ENCODE measurements at places on chromosomes 7 and 10. TPM values are rescaled to one million over a fixed set of nuclear protein-coding genes. Genes with fewer than 3 reads are reported as not detected.

The BLNK gene
- not detected for total RNA-seq

- no peak for DNase-seq
These were observed 22.8 kb downstream of the PPIA start for GRCh38 chr7:44819292-44819691.

DNA sequence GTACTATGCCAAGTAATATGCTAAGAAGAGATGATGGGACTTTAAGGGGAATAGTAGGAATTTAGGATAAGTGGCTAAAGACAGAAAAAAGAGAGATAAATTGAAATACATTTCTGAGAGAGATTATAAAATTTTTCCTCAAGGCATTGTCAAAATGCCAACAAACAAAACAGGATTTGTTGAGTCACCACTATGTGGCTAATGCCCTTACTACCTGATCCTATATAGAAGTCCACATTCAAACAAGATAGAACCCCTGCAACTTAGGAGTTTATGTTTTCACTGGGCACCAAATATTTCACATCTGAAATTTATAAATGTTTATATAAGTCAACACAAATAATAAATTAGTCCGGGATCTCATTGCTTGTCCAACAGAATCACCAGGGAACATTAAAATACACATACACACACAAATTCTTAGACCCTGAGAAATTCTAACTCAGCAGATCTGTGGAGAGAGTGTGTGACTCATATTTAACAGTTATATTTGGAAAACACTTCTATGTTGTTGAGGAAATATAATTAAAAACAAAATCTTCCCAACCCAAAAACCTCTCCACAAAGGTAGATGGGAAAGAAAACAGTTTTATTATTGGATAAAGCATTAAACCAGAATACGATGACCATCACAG, 154.3 kb downstream of the PPP1R3A start:
- no peak for DNase-seq

- no peak for DNase-seq
These were observed 73.0 kb downstream of the NEURL1 start for GRCh38 chr10:103566536-103566935.

GRCh38 chr7:84971360-84971759, 215.5 kb downstream of the SEMA3D start:
- DNase-seq: no peak

- DNase-seq: no peak
These were observed 130.4 kb upstream of the AUTS2 start for GRCh38 chr7:69467826-69468225.

The GATA3 gene
- 4.0 TPM for total RNA-seq

GRCh38 chr10:91556691-91557566, 75.9 kb downstream of the PPP1R3C start:
- no peak for DNase-seq

The PRLHR gene
- total RNA-seq: not detected

The PPP1R3C gene
- 0.07 TPM for total RNA-seq

GRCh38 chr10:54094321-54094720, 706.7 kb downstream of the PCDH15 start:
- DNase-seq: no peak

The LDB3 gene
- 0.10 TPM for total RNA-seq

- no peak for DNase-seq
These were observed 585.1 kb downstream of the GATA3 start for GRCh38 chr10:8639486-8640185.

GRCh38 chr7:130880668-130881067, 146.7 kb upstream of the KLF14 start:
- DNase-seq: no peak

DNA sequence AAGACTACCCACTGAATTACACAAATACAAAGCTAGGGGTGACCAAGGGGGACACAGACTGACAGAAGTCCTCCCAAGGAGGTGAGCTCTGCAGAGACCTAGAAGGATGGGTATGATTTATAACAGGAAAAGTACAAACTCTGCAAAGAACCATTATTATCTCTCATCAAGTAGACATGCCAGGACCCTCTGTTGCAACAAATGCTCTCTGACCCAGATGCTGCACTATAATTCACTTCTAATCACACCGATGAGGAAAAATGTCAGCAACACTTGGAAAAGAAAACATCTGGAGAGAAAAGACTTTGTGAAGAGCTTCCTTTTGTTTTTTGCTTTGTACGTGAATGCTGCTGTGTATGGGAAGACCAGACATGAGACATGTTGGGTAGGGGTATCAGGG, 178.3 kb upstream of the PDE1C start:
- no peak for DNase-seq

DNA sequence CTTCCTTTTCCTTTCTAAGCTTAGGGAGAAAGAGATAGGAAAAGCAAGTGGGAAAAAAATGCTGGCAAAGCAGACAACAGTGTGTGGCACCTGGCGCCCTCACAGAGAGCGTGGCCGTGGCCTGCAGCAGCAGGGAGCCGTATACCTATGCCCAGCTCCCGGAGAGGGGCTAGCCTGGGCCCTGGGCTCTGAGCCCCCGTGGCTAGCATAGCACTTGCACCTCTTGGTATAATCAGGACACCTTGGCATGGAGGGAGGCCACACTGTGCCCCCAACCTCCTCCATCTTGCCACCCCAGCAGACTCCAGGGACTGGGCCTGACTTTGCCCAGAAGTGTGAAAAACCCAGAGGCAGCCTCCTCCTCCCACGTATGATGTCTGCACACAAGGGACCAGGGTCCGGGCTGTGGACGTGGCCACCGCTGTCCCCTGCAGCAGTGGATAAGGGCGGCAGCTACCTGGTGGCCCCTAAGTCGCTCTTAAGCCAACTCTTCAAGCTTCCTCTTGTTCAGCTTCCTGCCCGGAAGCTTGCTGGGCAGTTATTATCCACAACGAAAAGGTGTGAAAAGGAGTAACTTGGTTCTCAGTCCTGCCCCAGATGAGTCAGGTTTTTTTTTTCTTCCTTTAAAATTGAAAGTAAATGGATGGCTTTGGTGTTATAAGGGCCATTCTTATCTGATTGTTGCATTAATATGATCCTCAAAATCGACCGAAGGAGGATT, 249.1 kb upstream of the PITRM1 start:
- no peak for DNase-seq

- no peak for DNase-seq
These were observed 334.0 kb downstream of the WDR37 start for GRCh38 chr10:1390200-1390599.

DNA sequence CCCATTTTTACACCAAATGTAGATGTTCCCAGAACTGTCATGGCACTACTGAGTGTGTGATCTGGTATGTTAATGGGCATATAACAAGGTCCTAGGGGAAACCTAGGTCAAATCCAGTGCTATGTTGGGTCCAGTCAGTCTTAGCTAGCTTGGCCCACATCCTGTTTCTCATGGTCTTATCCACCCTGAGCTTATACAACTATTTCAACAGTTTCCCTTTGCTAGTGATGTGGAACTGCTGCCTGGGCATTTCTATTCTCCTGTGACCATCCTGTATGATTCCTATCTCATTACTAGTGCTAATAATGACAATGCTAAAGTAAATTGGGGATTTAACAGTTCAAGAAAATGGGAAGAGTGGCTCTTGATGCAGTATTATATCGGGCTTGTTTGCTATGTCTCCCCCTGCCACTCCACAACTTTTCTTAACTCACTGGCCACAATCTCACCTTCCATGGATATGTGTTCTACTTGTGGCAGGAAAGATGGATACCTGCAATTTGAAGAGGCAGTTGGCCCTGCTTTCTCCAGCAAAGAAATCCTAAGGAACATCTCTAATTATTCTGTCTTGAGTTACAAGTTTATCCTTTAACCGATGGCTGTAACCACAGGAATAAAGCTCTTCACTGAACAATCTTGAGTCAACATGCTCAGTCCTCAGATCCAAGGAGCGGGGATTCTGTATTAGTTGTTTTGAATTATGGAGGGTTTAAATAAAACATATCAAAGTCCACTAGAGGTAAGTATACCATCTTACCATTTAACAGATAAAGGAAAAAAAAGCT, 707.8 kb downstream of the XPNPEP1 start:
- DNase-seq: no peak

GRCh38 chr7:69617364-69617763, 19.1 kb downstream of the AUTS2 start:
- DNase-seq: no peak

DNA sequence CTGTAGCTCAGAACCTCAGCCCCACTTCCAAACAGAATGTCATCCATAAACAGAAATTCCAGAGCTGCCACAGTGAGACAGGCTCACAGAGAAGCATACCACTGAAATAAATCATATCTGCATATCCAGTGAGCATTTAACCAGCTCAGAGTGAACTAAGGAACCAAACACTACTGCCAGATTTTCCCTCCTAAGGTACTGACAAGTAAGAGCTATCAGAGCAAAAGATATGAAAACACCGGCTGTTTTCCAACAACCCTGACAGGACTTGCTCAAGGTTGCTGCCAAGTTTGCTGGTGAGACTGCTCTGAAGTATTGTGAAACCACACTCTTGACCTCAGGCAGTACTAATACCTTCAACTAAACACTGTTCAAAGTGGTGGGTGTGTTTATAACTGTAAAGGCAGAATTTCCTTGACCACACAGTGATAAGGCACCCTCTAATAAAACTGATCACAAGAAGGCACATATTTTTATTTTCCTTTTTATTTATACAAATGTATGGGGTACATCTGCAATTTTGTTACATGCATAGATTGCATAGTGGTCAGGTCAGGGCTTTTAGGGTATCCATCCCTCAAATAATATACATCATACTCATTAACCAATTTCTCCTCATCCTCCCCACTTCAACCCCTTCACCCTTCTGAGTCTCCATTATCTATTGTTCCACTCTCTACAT, 18.3 kb downstream of the SGMS1 start:
- no peak for DNase-seq

The GBX1 gene
- not detected for total RNA-seq

GRCh38 chr10:5321273-5321672, 43.5 kb upstream of the UCN3 start:
- no peak for DNase-seq

DNA sequence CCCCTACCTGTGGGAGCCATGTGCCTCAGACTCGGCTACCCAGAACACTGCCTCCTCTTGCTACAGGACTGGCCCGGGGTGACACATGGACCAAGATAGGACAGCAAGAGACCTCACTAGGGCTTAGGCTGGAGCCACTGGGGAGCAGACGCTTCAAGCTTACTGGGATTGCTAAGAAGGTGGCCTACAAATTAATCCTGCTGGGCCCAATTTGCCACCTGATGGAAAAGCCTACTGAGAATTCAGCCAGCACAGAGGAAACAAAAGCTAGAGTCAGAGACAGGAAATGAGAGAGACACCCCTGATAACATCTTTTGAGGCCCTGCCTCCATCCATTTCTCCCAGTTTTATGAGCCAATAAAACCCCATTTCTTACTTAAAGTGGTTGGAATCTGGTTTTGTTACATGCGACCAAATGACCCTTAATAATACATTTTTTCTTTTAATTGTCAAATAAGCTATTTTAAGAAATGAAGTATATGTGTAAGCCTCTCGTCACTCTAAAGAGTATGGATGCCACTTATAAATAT, 282.1 kb downstream of the CXCL12 start:
- DNase-seq: no peak

DNA sequence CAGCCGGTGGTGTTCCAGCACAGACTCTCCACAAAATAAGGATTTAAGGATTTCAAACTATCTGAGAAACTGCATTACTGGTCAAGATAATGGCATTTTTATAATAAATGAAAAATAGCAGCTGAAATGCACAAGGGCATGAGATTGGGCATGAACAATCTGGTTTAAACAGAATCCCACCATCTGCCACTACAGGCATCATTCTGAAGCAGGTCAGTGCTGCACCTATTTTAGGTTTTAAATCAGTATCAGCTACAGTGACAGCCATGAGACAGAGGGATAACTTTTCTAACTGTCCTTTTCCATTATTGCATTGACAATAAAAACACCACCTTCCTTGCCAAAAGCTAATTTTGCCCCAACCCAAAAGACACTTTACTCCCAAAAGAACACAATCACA, 186.8 kb downstream of the ETV1 start:
- DNase-seq: no peak

- DNase-seq: peak; percentile 12
These were observed 208.6 kb upstream of the YAE1 start for GRCh38 chr7:39357648-39358047.

The RNF32 gene
- total RNA-seq: 0.31 TPM

The POLL gene
- 29.0 TPM for total RNA-seq

- no peak for DNase-seq
These were observed 142.3 kb upstream of the UNC5B start for GRCh38 chr10:71069909-71070666.

DNA sequence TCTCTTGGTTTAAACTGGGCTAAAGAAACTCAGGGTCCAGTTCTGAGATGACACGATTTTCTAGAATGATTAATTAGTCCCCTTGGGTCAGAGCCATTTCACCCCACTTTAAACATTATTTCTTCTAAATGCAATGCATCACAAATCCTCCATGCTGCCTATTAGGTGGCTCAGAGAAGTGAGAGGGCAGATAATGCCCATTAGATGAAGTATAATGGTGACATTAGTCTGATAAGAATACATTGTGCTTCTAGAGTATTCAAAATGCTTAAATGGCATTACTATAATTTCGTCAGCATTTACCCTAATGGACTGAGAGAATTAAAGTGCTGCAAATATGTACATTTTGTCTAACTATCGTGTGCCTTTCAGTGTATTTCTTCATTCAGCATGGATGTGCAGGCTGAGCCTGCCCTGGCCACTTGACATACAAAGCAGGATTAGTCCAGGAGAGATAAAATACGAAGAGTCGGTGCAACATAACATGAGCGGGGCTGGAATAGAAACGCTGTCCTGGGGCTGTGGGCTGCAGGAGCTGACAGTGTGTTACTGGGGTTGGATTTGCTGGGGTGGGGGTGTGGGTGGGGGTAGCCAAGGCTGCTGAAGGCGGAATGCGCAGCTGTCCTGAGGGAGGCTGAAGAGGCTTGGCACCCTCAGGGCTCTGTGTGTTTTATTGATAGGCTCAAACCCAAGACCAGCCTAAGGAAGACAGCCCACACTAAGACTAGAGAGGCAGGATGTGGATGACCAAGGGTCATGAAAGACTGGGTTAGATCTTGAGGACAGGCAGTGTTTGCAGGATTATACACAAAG, 52.8 kb upstream of the KLF6 start:
- no peak for DNase-seq

DNA sequence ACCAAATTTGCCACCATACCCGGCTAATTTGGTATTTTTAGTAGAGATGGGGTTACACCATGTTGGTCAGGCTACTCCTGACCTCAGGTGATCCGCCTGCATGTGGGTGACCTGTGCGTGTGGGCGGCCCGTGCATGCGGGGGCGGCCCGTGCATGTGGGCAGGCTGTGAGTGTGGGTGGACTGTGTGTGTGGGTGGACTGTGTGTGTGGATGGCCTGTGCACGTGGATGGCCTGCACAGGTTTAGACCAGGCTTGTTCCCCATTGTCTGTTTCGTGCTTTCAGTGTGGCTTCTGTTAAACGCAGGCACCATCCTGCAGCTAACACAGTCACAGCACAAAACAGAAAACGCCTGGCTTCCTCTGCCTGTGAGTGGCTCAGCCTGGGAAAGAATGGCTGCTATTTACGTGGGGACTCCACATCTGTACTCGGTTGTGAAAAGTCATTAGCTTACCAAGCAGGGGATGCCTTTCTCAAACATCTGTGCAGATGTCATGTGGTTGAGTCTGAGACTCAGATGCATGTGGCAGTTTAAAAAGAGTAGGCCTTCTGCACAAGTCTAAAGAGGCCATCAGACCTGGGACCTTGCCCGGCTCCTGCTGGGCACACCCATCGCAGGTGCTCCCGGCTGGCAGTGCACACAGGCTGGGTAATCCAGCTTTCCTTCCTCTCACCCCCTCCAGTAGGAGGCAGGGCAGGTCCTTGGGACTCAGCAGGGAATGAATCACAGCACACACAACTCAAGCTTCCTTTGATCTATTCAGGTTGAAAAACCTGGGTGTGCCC, 91.6 kb downstream of the COBL start:
- peak; percentile 7 for DNase-seq
